NCI-H1048 (cell line): ENCODE measurements at places on chromosomes 4 and X.

DNA sequence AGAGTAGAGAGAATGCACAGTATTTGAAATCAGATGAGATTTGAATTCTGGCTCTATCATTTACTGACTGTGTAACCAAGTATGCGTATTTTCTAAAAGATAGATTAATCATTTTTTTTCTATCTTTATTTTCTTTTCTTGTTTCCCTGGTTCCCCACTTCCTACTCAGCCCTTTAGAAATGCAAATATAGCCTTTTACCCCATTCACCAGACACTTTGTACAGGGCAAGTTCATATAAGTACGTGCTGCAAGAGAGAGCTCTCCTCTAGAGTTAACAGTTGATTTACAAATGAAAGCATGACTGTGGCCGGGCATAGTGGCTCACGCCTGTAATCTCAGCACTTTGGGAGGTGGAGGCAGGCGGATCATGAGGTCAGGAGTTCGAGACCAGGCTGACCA is 17.8 kb upstream of the TDO2 start:
- DNase-seq, result no peak

GRCh38 chrX:30150196-30150895 is 65.0 kb upstream of the MAGEB2 start:
- DNase-seq, result no peak

DNA sequence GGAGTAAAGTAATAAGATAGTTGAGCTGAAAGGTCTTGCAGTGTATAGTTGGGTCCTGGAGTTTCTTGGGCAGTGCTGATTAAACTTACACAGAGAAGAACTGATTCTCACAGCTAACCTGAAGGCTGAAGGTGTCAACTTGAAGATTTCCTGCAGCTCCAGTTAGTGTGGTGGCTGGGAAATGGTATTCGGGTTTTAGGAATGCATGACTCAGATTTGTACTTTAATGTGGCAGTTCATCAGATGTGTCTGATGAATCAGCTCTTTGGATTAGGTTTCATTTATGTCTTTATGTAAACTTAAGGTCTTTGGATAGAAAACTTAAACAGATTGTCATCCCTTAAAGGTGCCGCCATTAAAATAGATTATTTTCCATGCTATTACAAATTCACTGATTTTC is 200.0 kb downstream of the IL1RAPL1 start:
- no peak for DNase-seq

DNA sequence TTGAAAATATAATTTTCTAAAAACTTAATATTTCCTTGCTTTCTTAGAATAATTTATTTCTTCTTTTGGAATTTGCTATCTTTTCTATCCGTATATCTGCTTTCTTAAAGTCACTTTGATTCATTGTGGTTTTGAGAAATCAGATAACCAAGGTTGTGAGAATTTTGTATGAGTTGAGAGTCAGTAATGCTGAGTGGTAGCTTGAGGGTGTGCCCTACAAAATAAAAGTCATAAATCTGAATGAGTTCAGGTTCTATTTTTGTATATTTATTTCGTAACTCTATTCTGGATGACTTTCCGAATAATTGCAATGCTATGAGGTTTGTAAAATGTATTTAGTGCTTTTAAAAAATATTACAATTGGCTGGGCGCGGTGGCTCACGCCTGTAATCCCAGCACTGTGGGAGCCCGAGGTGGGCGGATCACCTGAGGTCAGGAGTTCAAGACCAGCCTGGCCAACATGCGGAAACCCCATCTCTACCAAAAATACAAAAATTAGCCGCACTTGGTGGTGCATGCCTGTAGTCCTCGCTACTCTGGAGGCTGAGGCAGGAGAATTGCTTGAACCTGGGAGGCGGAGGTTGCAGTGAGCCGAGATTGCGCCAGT is 8.9 kb downstream of the COPS4 start:
- no peak for DNase-seq

GRCh38 chrX:109624641-109625616 is at the start of gene KCNE5:
KCNE5 (minus strand) TSS chrX:109625172; CDS start chrX:109625020, 152 bp downstream.
- DNase-seq, result no peak

- peak; percentile 12 for DNase-seq
These were observed 716 bp downstream of the FHIP1A start for GRCh38 chr4:151409470-151410313.

DNA sequence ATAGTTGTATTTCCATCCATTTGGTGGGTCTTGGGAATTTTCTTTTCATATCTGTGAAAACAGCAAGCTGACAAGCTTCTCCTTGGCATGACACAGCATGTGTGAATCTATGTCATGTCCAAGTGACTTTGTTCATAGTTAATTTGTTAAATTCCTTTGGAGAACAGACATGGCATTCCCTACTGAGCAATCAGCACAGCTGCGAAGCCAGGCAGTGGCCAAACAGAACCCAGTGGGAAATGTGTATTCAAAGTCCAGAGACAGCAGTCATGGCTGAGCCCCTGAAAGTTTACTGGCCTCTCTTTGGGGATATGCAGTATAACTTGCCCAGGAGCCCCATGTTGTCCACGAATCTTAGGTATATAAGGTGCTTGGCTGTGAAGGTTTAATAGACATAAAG is 474.7 kb downstream of the NKX6-1 start:
- no peak for DNase-seq

GRCh38 chrX:102652031-102652688 is 877 bp downstream of the GPRASP1 start:
- no peak for DNase-seq

DNA sequence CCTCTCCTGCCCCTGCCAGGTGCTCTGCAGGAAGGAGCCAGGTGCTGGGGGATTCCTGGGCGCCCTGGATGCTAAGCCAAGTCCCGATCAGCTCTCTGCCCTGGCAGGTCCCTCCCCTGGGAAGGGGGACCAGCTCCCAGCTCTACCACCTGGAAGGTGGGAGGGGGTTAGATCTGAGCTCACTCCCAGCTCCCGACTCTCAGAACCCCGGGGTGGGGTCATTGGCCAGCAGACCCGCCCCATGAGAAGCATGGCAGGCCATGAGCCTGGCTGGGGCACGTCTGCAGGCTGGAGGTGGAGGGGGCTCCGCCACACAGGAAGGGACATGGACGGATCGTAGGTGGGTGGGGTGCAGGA is 83.4 kb upstream of the NKX1-1 start:
- DNase-seq, result no peak

- no peak for DNase-seq
These were observed 127.2 kb upstream of the GPC4 start for GRCh38 chrX:133542476-133542875.

GRCh38 chr4:8194306-8195242 is 4.5 kb upstream of the SH3TC1 start:
- DNase-seq, result no peak

DNA sequence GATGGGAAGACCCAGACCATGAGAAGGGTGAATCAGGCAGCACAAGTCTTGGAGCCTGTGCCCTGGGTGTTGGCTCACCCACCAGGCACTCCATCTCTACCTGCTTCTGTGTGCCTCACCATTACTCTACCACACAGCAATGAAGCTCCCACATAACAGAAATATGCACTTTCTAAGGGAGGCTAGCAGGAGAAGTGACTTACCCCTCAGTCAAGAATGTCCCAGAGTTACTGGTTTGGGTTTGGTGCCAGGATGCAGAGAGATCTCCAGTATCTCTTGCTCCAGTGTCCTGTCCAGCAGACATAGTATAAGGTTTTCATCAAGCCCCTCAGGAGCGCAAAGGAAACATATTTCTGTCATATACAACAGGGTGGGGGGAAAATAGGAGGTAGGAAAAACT is 11.3 kb upstream of the RAB40A start:
- DNase-seq, result no peak

GRCh38 chr4:54958236-54958635 is 167.2 kb downstream of the KDR start:
- DNase-seq, result no peak

- no peak for DNase-seq
These were observed 16.4 kb downstream of the PLP1 start for GRCh38 chrX:103792916-103793544.

DNA sequence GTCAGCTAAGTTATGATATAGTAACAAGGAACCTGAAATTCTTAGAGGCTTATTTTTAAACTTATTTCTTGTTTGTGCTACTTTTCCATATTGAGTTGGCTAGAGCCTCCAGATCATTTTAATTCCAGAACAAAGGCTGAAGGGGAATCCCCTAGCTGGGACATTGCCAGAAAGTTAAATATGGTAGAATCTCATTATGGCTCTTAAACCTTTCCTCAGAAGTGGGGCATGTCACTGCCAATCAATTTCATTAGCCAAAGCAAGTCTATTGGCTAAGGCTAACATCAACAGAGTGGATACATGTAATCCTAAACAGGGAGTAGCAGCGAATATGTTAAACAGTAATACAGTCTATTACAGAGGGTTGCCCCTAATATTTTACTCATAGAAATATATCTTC is 47.0 kb downstream of the FTHL17 start:
- DNase-seq, result no peak

GRCh38 chrX:129732857-129733256 is 5.9 kb upstream of the XPNPEP2 start:
- no peak for DNase-seq

GRCh38 chrX:44072631-44073030 is 99.4 kb upstream of the NDP start:
- DNase-seq, result no peak

- DNase-seq, result no peak
These were observed 9.3 kb downstream of the SORCS2 start for GRCh38 chr4:7201420-7202305.

DNA sequence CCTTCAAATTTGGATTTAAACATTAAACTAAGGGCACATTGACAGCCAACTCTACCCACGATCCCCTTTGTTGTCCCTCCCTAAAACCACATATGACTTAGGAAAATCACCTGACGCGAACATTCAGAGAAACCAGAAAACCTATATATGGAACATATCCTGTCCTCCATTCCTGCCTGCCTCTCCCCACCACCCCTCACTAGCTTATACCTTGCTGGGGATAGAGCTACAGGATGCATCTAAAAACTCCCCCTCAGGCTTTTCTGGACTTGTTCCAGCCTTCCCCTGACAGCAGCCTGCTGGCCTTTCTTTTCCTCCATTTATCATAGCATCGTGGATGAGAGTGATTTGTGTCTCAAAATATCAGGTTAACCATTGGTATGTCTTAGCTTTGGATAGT is 8.8 kb downstream of the STK26 start:
- DNase-seq, result no peak

DNA sequence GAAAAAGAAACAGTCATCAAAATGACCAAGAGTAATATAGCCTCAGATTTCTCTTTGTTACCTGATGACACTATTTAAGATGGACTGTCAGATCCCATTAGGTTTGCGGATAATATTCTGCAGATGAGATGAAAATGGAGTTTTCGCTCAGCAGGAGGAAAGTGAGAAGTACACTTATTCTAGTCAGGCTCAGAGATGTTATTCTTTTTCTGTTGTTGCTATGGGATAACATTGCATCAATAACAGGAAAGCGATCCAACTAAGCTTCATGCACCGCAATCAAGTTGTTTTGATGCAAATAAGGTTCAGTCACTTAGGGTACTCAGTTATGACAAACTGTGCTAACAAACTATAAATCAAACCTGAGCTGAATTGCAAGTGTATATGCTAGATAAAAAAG is 415.0 kb downstream of the CCSER1 start:
- no peak for DNase-seq

- peak; percentile 80 for DNase-seq
These were observed at the start of gene FGFRL1 for GRCh38 chr4:1011022-1011665. FGFRL1 (plus strand) TSS chr4:1011626; CDS start chr4:1012486, 860 bp downstream.

DNA sequence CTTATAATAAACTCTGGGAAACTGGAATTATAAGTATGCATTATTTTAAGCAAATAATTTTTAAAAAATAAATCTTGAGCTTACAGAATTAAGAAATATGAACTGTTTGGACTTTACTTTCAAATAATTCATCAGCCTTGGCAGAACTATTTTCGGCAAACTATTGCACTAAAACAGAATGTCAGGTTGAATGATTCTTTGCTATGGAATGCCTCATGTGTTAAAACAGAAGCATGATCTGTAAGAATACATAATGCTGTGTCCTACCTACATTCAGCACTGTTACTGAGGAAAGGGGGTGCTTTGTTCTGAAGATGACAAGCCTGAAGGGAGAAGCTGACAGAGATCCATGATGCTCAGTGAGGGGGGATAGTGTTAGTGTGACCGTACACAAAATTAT is 55.6 kb upstream of the EXOC1L start:
- DNase-seq, result no peak

DNA sequence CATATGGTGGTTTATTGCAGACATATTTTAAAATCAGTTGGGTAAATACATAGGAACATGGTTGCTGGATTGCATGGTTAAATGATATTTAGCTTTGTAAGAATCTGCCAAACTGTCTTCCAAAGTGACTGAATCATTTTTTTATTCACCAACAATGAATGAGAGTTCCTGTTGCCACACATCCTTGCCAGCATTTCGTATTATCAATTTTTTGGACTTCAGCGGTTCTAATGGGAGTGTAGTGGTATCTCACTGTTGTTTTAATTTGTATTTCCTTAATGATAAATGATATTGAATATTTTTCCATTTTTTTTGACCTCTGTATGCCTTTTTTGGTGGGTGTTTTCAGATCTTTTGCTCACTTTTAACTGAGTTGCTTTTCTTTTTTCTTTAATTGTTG is 1.4 kb upstream of the MTHFD2L start:
- DNase-seq, result no peak

DNA sequence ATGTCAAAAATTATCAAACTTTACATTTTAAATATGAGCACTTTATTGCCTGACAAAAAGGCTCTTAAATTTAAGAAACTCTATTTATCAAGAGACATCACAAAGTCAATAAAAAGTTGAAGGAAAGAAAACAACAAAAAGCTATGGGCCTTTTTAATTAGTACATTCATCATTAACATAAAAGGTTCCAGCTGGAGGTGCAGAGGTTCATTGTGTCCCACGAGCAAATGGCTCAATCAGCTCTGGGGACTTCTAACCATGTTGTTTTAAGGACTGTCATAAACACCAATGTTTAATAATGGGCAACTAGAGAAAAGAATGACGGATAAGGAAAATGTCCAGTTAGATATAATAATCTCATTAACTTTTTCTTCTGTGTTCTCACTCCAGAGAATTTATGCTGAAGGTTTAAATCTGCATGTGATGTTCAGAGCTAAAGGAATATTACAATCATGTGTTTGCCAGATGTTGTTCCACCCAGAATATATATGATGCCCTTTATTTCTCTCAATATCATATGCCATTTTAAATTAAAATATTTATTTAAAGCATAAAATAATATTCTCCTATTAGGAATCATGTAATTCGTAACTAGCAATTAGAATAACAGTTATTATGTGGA is 840.3 kb upstream of the ADGRL3 start:
- no peak for DNase-seq

DNA sequence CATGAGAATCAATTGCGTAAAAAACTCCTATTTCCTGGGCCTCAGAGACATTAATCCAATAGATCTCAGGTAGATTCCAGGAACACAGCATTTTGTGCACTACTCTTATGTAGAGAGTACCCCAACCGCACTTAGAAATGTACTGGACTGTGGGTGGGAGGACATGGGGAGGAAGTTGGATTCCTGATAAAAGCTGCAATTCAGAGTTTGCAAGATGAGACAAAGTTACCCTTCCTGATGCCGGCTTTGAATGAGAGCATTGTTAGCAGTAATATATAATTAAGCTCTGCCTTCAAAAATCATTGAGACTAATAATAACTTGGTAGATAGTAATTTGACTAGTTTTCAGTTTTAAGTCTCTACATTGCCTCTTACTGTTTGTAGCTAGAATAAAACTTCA is 323.3 kb upstream of the GALNT7 start:
- no peak for DNase-seq
